M059J (cell line): ENCODE measurements at places on chromosomes 2 and 18.

DNA sequence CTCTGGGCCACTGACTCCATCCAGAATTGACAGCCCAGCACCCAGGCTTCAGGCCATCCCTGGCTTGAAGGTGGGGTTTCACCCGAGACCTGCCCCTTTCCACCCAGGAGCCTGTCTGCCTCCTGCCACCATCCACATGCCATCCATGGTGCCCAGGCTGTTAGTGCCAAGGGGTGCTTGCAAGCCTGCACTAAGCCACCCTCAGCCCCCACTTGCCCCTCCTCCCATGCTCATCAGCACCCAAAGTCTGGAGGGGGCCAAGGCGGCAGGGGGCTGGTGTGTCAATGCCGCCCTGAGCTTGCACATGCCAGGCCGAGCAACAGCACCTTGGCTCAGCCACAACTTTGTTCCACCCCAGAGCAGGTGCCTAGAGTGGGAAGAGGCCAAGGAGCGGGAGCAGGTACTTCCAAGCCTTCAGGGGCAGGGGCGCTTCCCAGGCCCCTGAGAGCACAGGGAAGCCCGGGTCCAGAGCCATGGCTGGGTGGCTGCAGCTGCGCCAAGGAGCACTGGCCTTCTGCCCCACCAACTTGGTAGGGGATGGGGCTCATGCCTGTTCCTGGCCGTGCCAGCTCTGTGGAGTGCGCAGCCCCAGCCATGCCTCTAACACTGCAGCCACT lies 12.0 kb downstream of the SRD5A2 start:
- no peak for DNase-seq

DNA sequence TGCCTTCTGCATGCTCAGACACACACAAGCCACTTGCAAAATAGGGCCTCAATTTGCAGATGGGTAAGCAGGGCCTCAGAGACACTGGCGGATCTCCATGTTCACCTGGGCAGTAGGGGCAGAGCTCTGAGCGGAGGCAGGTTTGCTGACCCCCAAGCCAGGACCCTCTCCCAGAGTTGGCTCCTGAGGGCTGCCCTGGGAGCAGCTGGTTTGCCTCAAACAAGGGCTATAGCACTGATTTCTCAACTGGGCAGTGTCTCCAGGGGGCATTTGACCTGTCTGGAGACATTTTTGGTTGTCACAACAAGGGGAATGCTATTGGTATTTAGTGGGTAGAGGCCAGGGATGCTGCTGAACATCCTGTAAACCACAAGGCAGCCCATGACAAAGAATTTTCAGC lies 11.6 kb downstream of the GLI2 start:
- DNase-seq: no peak

GRCh38 chr2:124874219-124874618 lies 849.1 kb downstream of the CNTNAP5 start:
- no peak for DNase-seq

GRCh38 chr2:228387776-228388175 lies 206.3 kb upstream of the SPHKAP start:
- DNase-seq: no peak

- DNase-seq: no peak
Observed at GRCh38 chr18:45236676-45237075, 378.6 kb upstream of the SLC14A2 start.

DNA sequence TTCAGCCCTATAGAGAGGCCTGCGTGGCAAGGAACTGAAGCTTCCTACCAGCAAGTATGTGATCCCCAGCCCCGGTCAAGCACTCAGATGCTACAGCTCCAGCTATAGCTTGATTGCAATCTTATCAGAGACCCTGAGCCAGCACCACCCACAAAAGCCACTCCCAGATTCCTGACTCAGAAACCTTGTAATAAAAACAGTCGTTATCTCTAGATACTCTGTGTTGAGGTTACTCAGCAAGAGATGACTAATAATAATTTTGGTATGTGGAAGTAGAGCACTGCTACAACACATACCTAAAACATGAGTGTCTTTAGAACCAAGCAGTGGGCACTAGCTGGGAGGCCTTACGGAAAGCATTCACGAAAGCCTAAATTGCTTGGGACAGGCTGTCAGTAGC lies 216.9 kb downstream of the UXS1 start:
- DNase-seq: peak; percentile 87

GRCh38 chr2:128469203-128469602 lies 150.5 kb upstream of the HS6ST1 start:
- no peak for DNase-seq

DNA sequence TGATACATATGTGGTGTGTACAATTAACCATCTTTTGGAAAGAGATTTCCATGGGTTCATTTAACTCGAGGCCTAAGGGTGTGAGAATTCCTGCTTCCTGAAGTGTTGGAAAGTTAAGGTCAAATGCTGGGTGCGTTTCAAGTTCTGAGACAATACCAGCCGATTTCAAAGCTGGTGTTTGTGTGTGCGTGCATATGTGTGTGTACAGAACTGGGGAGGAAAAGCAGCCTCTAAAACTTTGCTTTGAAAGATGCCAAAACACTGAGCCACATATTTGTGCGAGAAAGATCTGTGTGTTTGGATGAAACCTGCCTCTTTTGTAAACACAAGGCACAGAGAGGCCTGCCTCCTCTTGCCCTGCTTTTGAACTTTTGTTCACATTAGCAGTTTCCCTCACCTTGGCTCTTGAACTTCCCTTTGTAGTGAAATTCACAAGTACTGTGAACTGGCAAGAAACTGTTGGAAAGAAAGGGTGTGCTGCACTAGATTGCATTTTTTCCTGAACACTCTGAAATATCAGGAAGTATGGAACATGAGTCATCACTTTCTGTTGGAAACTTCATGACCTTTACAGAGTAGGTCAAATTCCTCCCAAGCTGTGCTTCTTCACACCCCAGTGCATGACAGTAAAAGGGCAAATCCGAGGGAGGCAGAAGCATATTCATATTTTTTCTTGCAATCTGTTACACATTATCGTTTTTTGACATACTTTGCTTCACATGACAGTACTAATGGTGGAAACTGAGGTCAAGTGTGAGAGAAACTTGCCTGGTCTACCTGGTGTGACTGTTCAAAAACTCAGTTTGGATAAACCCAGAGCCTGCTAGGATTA lies 20.0 kb upstream of the CAVIN2 start:
- peak; percentile 92 for DNase-seq

DNA sequence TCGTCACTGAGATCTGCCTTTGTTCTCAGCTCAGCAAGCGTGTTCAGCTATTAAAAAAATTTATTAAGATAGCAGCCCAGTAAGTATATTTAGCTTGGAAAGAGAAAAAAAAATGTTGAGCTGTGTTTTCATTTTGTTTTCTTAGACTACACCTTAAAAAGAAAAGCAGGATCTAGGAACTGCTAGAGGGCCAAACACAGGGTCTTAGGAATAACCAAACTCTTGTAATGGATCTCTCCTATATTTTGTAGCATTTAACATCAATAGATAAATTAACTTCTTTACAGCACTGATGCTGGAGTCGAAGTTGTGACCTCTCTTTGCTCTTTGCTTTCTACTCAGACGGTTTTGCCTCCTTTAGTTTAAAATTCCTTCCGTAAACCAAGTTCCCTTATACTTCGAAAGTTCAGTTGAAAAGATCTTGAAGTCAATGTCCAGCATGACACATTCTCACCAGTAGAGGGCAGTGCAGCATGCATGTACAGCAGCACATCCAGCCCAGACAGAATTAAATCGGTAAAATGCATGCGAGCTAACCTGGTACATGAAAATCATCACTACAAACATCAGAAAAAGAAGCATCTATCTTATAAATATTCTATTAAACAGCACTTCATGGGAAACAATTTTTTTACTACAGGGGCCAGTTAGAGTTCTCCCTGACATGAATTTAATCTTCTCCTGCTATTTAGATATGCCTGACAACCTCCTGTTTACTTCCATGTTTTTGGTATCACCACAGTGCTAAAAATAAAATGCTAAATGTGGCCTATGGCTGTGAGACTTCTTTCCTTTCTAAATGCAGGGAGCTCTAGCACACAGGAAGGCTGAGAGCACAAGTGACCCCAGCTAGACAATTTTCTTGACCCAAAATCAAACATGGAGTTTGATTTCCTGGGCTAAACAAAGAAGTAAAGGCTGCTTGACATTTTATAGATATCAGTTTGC lies 48.2 kb upstream of the MAP3K20 start:
- DNase-seq: peak; percentile 73

- DNase-seq: peak; percentile 25
Observed at GRCh38 chr18:47418746-47419145, 167.3 kb upstream of the SKOR2 start.
